Activated CD8-positive, alpha-beta memory T cell treated with anti-CD3 and anti-CD28 coated beads for 1 hour (primary cell): ENCODE measurements at places on chromosomes 12 and 14.

- no peak for DNase-seq
Observed at GRCh38 chr12:53808023-53808705, 56.4 kb upstream of the CISTR start.

DNA sequence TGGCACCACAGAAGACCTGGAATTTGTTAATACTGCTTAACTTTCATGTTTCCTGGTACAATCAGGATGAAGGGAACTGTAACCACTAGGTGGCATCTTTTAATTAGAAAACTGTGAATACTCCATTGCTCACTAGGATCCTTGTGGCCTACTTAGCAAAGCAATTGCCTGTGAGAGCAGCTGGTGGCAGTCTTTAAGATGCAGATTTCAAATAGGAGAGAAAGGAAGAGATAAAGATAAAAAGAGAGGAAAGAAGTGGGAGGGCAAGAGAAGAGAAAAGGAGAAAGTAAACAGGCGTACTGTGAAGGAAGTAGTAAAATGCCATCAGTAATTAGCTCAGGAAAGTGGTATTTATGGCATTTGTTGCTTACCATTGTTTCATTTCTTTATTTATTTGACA is 114.5 kb downstream of the RAD51B start:
- DNase-seq, result no peak

DNA sequence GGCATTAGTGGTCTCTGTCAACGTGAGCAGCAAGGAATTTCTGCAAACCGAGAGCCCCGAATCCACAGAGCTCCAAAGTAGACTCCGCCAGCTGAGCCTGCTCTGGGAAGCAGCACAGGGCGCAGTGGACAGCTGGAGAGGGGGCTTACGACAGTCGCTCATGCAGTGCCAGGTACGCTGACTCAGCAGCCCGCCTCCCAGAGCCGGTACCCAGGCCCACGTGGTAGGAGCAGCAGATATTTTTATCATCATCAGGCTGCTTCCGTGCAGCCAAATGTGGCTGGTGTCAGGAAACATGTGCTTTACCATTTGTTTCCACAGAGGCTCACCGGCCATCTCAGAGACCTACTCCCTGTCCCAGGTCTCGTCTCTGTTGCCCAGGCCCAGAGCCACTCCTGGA is 73.7 kb downstream of the ESR2 start:
- DNase-seq, result no peak

DNA sequence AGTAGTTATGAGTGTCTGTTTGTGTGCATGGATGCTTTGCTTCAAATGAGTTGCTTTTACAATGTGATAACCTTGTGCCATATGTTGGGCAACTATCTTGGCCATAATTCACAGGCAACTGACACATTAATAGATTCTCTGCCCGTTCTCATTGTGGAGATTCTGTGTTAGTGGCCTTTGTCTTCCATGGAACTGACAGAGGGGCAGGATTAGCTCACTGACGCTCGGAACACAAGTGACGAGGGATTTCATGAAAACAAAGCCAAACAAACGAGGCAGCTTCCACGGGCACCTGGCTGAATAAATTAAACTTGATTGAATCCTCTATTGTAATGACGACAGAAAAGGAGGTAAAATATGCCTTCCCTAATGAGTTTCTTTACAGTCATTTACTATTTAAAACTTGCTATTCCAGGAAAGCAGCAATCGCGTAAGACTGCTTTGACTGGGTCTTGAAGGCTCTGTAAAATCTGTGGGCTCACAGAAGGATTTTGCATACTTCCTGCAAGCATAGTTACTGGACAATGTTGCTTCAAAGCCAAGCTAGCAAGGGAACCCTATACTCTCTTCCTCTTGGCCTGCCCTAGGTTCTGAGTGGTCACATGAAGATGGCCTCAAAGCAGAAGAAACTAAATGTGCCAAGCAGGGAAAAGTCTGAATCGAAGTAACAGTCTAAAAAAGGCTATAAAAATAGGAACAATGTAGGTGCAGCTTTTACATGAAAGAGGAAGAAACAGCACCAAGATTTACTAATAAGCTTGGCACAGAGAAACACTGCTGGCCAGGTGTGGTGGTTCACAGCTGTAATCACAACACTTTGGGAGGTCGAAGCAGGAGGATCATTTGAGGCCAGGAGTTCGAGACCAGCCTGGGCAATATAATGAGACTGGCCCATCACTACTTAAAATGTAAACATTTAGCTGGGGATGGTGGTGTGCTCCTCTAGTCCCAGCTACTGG is 28.1 kb upstream of the SINHCAF start:
- no peak for DNase-seq

DNA sequence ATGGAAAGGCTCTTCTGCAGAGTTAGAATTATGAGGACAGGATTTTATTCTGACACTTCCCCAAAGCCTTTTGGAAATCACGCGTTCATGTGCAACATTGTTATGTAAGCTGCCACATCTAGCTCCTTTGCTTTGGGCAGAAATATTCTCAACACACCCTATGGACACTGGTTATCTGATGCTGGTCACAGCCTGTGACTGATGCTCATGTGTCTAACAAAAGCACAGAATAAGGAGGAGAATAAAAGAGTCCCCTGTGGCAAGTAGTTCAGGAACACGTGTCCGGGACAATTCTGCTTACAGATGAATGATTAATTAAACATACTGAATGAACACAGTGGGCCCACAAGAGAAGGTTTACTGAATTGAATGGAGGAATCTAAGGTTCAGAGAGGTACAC is 22.1 kb downstream of the FOXN3 start:
- DNase-seq, result no peak

DNA sequence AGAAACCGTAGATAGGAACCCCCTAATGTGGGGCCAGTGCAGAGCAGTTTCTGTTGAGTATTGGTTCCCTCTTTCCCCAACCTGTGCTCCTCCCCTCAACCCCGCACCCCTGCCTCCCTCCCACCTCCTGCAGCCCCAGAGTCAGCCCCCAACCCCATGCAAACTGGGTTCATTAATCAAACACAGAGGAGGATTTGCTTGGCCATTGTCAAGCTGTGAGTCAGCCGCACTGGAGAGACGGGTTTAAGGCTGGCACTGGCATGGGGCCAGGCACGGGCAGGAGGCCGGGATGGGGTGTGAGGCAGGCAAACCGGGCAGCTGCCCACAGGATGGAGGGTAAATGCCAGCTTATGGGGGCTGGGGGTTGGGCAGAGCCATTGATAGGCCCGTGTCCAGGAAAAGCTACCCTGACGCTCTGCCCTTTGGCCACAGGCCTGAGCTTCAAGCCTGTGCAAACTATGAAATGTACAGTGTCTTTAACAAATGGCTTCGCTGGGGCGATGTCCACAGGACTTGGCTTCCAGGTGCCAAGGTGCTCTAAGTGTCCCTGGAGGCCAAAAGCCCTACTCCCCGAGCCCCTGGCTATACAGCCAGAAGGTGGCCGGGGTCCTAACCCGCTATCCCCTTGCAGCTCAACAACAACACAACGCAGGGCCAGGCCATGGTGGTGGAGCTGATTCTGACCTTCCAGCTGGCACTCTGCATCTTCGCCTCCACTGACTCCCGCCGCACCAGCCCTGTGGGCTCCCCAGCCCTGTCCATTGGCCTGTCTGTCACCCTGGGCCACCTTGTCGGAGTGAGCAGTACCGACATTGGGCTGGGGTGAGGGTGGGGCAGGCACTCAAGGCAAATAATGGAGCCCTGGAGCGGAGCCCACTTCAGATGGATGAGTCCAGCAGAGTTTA is 1.4 kb downstream of the AQP5 start:
- DNase-seq, result no peak

- no peak for DNase-seq
Observed at GRCh38 chr12:113500782-113501311, 29.2 kb upstream of the LHX5 start.

DNA sequence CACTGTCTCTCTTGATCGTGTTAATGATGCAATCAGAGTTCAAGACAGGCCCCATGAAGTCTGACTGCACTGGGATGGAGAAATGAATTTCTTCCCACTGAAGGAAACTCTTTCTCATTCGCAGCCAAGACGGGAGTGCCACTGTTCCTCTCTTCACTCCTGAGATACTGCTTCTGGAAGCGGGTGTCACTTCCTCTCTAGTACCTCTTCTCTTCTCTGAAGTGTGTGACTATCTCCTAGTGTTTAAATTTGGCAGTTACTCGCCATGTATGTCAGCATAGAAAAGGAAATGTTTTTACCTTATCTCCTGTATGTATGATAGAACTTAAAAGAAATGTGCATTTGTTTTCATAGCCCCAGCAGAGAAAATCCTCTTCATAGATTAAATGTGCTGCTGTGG is 215.2 kb downstream of the ANO6 start:
- DNase-seq, result no peak

GRCh38 chr14:81208489-81208888 is 12.3 kb downstream of the GTF2A1 start:
- DNase-seq, result no peak

- no peak for DNase-seq
Observed at GRCh38 chr14:96357216-96357615, 5.9 kb downstream of the ATG2B start.

DNA sequence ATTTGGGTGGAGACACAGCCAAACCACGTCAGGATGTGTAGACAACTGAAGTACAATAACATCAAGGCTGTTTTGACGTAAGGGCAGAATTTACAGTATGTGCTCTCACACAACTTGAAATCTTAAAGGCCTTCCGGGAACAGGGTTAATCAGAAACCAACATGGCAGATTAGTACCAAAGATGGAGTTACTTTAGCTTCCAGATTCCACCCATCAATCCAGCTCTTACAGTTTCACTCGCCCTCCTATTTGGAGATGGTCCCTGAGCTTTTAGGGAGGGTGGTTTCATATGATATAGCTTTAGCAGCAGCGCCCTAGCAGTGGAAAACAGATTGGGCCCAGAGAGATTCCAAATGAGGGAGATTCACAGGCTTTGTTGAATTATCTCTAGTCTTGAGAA is 2.0 kb upstream of the XPOT start:
- no peak for DNase-seq

GRCh38 chr12:80777587-80777986 is 60.9 kb downstream of the MYF5 start:
- DNase-seq, result no peak

GRCh38 chr14:29755311-29756018 is 172.2 kb downstream of the PRKD1 start:
- no peak for DNase-seq

- no peak for DNase-seq
Observed at GRCh38 chr14:32367516-32367915, 38.4 kb downstream of the AKAP6 start.

- DNase-seq, result no peak
Observed at GRCh38 chr12:54394281-54394719, 9.8 kb upstream of the ZNF385A start.

DNA sequence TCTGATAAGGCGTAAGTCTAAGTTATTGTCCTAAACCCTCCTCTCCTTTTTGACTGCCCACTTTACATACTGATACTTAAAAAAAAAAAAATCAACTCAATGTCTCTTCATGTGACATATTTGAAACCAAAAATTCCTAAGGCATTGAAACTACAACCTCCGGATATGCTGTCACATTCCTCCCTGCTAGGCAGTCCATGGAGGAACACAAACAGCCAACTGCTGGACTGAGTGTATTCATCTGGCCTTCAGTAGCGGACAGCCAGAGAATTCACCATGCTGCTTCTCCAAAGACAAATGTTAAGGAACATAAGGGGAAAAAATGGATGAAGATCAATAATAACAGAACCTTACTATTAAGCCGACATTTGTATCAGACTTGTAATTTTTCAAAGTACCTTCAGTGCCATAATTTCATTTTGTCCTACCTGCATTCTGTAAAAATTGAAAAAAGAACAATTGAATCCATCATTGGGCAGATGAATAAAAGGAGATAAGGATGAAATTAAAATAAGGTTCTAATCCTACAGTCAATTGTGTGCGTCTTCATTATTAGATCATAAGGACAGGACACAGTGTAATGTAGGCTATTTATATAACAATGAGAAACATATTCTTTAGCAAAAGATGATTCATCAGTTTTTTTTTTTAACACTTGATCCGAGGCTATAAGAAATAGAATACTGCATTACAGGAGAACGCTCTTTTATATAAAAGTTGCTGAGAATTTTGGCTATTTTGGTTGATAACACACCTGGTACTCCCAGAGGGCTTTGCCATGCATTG is 12.2 kb downstream of the RERG start:
- DNase-seq, result no peak

GRCh38 chr12:76455582-76456345 is 103.8 kb downstream of the OSBPL8 start:
- no peak for DNase-seq

DNA sequence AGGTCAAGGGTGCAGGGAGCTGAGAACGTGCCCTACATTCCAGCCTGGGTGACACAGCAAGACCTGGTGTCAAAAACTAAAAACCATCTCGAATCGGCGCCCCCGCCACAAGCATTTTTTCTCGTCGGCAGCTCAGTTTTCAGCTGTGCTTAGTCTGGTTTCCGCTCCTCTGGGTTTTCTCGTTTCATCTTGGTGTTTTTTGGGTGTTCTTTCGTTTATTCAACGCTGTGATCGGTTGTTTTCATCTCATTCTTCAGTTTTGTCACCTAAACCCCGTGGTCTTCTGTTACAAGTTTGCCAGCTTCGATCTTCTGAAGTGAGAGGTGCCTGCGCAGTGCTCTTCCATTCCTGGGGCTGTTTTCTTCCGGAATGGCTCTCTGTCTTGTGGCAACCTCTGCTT is 41.4 kb downstream of the NOC4L start:
- DNase-seq, result no peak

DNA sequence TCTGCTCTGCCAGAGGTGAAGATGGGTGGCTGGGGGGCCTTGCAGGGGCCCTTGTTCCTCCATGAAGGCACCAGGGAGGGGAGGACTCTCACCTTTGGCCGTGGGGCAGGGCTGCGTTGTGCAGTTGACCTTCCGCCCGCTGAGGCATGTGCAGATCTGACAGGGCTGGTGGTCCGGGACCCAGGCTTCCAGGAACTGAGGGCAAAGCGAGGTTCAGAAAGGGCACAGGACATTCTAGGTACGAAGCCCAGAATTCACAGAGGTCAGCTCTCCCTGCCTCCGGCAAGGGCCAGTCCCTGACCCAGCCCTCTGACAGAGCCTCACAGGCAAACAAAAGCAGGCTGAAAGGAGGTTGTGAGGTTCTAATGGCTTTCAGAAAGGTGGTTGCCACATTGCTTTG is 40.4 kb upstream of the ANO2 start:
- no peak for DNase-seq

- DNase-seq, result no peak
Observed at GRCh38 chr14:97185186-97185585, 388.0 kb downstream of the VRK1 start.
